ENCODE measurements at places on chromosomes 2 and 18.

DNA sequence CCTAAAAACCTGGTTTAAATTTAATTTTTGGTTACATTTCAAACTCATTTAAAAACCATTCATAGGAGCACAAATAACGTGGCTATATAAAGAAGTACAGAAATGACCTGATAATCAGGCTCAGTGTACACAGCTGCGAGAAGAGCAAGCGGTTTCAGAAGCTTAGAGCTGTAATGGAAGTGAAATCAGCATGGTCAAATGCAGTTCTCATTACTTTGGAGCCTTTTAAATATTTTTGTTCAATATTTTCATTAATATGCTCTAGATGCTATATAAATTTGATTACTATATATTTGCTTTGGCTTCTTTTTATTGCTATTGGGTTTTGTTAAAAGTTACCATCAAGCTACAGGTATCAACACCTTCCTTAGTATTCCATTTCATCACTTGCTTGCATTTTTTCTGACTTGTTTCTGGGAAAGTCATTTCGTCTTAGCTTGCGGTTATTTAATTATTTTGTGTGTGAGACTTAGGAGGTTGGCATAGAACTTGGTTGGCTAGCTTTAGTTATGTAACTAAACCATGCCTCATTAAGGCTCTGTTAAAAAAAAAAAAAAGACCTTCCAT is 58.7 kb downstream of the AFTPH start:
- DNase-seq, result no peak

DNA sequence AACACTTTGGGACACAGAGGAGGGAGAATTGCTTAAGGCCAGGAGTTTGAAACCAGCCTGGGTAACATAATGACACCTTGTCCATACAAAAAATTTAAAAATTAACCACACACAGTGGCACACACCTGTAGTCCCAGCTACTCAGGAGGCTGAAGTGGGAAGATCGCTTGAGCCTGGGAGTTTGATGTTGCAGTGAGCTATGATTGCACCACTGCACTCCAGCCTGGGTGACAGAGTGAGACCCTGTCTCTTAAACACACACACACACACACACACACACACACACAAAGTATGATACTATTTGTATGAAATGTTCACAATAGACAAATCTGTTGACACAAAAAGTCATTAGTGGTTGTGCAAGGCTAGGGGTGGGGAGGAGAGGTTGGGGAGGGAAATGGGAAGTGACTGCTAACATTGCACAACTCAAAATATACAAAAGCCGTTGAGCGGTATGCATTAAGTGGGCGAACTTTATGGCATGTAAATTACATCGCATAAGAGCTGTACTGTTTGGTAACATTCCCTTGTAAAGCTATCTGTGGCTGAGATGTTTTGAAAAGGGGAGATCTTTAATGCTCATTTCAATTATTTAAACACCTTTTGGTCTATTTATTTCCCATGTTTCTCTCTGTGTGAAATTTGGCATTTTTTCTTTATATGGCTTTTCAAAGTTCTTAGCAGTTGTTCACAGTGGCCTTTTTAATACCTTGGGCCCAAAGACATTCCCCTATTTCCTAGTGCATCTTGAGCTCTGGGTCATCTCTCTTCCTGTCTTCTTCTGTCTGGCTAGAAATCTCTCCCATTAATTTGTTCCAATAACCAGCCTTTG is 58.9 kb upstream of the ZNF516 start:
- DNase-seq, result no peak

DNA sequence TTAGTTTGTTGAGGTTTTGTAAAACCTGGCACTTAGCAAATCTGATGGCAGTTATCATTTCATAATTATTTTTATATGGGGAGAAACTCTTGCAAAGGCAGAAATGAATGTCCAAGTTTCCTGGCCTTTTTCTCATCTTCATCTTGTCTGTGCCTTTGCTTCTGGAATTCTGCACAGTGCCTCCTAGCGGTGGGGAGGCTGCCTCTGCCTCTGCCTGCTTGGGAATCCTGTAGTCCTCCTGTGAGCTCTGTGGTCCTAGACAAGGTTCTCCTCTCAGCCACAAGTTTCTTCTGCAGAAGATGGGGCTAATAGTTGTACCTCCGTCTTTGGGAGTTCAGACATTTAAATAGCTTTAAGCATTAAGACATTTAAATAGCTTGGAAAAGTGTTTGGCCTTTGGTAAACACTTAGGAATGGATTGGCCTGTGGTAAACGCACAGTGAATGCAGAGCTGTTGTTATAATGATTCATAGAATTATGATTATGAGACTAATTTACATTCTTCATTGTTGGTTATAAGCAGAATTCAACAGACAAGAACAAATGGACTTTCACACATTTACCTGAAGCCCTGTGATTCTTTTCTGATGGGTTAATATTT is 101.2 kb downstream of the ZNF236 start:
- DNase-seq, result no peak

GRCh38 chr2:203853722-203854121 is 13.8 kb upstream of the CTLA4 start:
- DNase-seq, result no peak

Data from B cell (primary cell).